Breast epithelium (tissue), 4 donors: ENCODE measurements at places on chromosomes 6 and 20.

DNA sequence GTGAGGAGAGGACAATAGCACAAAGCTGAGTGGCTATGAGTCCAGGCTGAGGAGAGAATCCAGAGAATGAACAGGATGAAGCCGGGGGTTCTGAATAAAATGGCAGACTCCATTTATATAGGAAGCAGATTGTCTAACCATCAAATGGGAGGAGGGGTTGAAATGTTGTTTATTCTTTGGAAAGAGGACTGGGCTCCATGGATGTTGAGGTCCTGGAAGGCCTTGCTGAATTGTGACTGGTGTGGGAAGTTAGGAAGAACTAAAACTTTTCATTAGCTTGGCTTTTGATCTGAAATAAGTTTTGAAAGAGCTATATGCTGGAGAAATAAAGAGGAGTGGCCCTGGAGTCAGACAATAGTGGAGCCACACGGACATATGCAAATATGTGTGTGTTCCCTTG lies 647.8 kb downstream of the RNF144B start:
- DNase-seq: no peak

DNA sequence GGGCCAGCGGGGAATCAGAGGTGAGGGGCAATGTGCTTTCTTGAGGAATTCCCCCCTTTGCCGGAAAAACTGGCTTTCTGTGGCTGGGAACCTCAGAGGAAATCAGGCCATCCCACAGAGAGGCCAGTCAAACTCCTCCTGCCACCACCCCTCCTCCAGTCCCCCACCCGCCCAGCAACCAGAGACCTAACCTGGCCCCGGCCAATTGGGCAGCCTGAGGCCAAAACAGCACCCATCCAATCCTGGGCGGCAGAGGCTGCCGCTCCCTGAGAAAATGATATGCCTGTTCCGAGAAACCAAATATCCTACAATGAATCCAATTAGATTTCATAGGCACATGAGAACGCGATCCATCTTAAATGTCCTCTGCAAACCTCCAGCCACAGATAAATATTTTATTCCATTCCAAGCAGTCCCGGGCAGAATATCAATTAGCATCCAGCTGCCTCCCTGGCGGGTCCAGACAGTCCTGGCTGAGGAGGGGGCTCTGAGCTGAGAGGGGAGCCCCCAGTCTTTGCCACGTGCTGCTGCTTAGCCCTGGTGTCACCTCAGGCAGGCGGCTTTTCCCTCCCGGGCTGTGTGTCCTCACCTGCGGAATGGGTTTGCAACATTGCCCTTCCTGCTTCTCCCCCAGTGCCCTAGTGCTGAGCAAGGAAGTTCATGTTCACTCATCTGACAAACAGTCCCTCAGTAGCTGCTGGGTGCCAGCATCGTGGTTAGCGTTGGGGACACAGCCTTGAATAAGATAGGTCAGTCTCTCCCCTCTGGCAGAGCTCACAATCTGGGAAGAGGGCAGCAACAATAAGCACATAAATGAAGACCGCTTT lies 95.0 kb downstream of the DLGAP4 start:
- no peak for DNase-seq

- no peak for DNase-seq
These were observed 146.4 kb downstream of the RPS12 start for GRCh38 chr6:132960720-132961119.

- DNase-seq: no peak
These were observed 122.7 kb downstream of the SNX5 start for GRCh38 chr20:17845701-17846475.

- DNase-seq: no peak
These were observed 113.7 kb upstream of the DTNBP1 start for GRCh38 chr6:15776458-15776980.

GRCh38 chr6:36315921-36316320 lies 20.8 kb downstream of the BNIP5 start:
- DNase-seq: no peak

- no peak for DNase-seq
These were observed 10.8 kb downstream of the SERAC1 start for GRCh38 chr6:158157064-158157764.

DNA sequence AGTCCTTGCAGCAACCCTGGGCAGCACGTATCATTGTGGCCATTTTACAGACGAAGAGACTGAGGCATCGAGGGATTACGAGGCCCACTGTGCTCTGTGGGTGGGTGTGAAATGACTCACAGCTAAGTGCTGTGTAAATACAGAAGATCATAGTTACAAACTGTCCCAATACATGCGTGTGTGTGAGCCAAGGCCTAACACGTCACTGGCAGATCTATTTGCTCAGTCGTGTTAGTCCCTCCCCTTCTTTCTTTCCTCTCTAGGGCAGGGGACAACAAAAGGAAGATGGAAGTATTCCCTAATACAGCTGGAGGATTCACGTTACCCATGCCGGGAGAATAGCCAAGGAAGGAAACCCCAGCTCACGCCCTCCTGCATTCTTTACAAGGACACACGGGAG lies 175.9 kb downstream of the CDC5L start:
- DNase-seq: no peak

DNA sequence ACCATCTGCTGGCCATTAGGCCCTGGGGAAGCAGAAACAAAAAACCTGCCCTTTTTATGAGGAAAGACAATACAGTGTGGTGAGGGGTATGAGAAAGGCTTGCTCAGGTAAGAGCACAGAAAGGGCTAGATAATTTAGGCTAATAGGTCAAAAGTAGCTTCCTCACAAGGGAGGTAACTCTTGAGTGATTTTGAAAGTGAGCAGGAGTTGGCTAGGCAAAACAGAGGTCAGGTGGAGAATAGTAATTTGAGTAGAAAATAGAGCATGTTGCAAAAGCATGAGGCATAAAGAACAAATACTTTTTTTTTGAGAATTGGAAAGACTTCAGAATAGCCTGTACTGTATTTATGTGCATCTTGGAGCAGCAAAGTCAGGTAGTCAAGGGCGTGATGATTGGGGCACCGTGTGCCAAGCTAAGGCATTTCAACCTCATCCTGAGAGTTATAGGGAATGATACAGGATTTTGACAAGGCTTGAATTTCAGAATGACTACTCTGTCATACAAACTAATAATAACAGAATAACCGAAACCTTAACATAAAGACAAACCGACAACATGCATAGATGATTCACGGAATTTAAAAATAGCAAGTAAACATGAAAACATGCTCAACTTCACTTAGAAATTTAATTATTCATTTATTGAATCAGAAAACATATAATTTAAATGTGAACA lies 123.0 kb upstream of the ENPP5 start:
- DNase-seq: no peak

DNA sequence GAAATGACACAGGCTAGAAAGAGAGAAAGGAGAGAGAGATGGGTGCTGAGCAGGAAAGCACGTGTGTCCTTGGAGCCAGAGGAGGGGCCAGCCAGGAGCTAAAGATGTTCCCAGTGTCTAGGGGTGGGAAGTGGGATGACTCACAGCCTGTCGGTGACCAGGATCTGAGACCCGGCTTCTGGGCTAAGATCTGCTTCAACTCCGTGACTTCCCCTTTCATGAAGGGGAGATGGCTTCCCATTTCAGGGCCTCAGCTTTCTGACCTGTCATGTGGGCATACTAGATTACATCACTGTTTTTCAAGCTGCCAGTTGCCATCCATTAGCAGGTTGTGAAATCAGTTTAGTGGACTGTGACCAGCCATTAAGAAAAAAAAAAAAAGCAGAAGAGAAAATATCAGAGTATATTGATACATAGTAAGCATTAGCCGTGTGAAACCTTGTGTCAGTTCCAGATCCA lies 5.4 kb downstream of the TGM3 start:
- no peak for DNase-seq

- no peak for DNase-seq
These were observed 41.1 kb upstream of the PTGIS start for GRCh38 chr20:49608752-49609670.

- no peak for DNase-seq
These were observed 9.2 kb downstream of the NRN1 start for GRCh38 chr6:5997420-5997987.

DNA sequence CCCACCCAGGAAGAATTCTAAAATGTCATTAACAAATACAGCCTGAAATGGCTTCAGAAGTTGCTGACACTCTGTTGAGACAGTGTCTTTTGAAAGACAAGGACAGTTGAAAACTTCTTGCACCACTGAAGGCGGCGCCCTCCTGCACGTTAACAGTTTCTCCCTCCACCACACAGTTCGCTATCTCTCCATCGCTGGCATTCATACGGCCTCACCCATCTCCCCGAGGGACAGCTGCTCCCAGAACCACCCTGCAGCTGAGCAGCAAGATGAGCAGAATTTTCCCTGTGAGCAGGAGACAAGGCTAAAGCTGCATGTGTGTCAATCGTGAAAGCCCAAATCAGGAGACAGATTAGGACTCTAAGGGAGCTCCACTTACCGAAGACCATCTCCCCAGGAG lies 113.3 kb downstream of the LY86 start:
- DNase-seq: no peak
